ENCODE measurements at places on chromosomes 16 and 17. TPM values are rescaled to one million over a fixed set of nuclear protein-coding genes. Genes with fewer than 3 reads are reported as not detected.

The NOS2 gene
- not detected for total RNA-seq

The ODAD4 gene
- total RNA-seq = not detected

The PRAC2 gene
- not detected for total RNA-seq

The OTOP2 gene
- total RNA-seq = not detected

The ZCCHC14 gene
- total RNA-seq = 131 TPM

The PRSS53 gene
- 7.5 TPM for total RNA-seq

The PYY gene
- not detected for total RNA-seq

The TBC1D3I gene
- total RNA-seq = not detected

The CMIP gene
- total RNA-seq = 110 TPM

The TNFRSF17 gene
- not detected for total RNA-seq

The CD300H gene
- total RNA-seq = not detected

The ABCC11 gene
- not detected for total RNA-seq

The PTGES3L gene
- total RNA-seq = not detected

The RBFOX1 gene
- total RNA-seq = not detected

The GH1 gene
- total RNA-seq = not detected

The CHST5 gene
- not detected for total RNA-seq

The PDE6G gene
- not detected for total RNA-seq

The TRIM25 gene
- 65.3 TPM for total RNA-seq

The CCL17 gene
- total RNA-seq = not detected

The SKAP1 gene
- not detected for total RNA-seq

The KRT25 gene
- total RNA-seq = not detected

The TPSB2 gene
- not detected for total RNA-seq

The DNAAF8 gene
- total RNA-seq = not detected

The CD300E gene
- total RNA-seq = 0.21 TPM

The HEATR3 gene
- 10.4 TPM for total RNA-seq

The CD300A gene
- 21.9 TPM for total RNA-seq

The CBFA2T3 gene
- total RNA-seq = 32.8 TPM

The C16orf74 gene
- total RNA-seq = not detected

The KRTAP3-2 gene
- not detected for total RNA-seq

The PSME3 gene
- total RNA-seq = 29.7 TPM

The WBP2 gene
- 50.7 TPM for total RNA-seq

Measured in ascending aorta (tissue), 2 donors.